ENCODE measurements at places on chromosomes 4 and X.

DNA sequence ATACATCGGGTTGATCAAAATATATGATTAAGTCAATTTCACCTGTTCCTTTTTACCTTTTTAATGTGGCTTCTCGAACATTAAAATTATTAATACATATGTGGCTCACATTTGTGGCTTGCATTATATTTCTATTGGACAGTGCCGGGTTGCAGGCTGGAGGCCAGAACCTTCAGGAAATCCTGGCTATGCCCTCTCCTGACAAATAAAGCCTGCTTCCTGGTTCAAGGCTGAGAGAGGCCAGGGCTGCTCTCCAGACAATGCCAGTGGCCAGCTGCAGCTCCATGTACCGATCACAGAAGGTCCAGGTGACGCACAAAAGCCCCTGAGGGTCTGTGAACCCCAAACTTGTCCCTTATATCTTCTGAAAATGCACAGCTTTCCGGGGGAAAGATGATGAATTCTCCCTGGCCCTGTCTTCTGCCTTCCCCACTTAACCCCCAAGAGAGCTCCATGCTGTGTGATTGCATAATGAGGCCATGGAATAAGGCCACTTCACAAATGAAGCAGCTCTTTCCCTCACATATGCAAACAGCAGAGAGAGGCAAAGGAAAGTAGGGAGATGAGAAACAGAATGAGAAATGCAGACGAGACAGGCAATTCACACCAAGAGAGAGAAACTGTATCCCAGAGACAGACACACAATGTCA, 241.2 kb downstream of the BCOR start:
- DNase-seq: no peak

GRCh38 chr4:119932277-119932676, 134.4 kb downstream of the MAD2L1 start:
- no peak for DNase-seq

- no peak for DNase-seq
Measured at GRCh38 chr4:149466446-149466845, 349.2 kb downstream of the IQCM start.

DNA sequence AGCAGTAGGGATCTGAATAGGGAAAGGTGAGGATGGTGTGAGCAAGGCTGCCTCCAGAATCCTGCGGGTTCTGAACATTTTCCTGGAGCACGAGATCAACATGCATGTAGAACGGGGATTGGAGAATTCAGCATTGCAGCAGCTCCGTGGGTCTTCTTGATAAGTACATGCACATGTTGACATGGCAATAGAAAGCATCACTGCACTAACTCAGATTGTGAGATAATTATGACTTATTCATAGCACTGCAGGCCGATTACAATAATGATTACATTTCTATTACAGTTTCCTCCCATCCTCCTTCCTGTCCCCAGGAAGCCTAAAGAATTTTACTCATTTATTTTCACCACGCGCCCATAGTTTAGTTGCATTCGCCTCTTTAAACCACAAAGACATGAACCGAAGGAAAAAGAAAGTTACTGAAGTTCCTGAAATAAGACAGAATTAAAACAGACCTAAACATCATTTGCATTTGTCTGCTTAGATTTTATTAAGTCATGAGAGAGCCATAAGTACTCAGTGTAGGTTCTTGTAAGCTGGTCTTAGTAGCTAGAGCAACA, 61.3 kb upstream of the ARX start:
- DNase-seq: no peak

- DNase-seq: peak; percentile 45
Measured at GRCh38 chr4:84401701-84402306, 97.3 kb downstream of the NKX6-1 start.
